ENCODE measurements at places on chromosomes 12 and 14. TPM values are rescaled to one million over a fixed set of nuclear protein-coding genes. Genes with fewer than 3 reads are reported as not detected.

Gene HSPB8
- not detected for total RNA-seq

Gene SLC6A13
- 0.49 TPM for total RNA-seq

Gene MAPK1IP1L
- total RNA-seq = 193 TPM

Gene PFDN5
- total RNA-seq = 506 TPM

Gene NELL2
- 11.9 TPM for total RNA-seq

Gene CLEC12A
- total RNA-seq = not detected

Gene SELPLG
- total RNA-seq = 218 TPM

Gene SLC17A8
- not detected for total RNA-seq

DNA sequence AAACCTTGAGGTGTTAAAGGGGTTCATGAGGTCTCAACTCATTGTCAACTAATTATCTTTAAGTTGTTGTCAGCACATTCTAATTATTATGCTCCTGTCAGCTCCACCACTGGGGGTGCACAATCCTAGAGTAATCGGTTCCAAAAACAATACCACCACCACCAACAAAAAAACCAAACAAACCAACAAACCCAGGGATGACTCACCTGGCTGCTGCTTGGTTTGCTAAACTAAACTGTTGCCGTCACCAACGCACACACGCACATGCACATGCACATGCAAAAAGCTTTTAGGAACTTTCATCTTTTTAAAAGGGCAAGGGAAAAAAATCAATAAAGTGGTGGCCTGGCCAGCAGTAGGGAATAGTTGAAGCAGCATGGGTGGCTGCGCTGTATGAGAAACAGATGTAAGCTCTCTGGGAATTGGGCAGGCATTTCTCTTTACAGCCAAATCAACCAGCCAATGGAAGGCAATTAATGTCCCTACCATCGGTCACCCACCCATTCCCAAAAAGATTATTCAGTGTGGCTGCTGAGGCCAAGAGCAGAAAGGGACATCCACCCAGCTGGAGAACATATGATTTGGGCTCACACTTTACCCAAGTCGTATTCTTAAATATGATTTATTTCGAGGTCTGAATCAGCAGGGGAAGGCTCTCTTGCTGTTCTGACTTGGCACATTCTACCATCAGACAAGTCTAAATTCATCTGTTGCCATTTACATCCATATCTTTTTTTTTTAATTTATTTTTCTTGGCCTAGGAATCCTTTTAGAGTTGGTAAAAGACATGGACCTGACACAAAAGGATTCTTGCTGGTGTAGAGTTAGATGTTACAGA is 20.0 kb downstream of the TMEM30B start:
- DNase-seq = no peak
- no peak overlapping the region for H3K27ac ChIP-seq
- H3K36me3 ChIP-seq = no peaks in the 10 kb centered on the region
- H3K4me3 ChIP-seq = no peak overlapping the region
- H3K4me1 ChIP-seq = no peaks in the 10 kb centered on the region

DNA sequence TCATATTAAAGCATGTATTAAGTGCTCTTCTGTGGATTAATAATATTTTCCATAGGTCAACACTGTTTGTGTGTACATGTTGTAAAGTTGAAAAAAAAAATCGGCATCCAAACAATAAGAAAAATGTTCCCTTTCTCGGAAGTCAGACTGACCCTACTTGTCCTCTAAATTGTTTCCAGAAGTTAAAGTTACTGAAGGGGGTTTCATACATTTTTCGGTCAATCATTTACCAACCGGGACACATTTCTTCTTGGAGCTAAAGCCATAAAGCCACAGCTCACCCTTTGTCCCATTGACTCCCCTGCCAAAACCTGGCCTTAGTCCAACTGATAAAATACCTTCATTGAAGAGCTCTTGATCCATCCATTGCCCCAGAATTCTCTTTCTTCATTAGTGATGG is 230.0 kb downstream of the ANO2 start:
- DNase-seq = no peak
- no peaks in the 10 kb centered on the region for H3K36me3 ChIP-seq
- no peak overlapping the region for H3K4me3 ChIP-seq
- no peak overlapping the region for H3K27ac ChIP-seq
- no peaks in the 10 kb centered on the region for H3K4me1 ChIP-seq
- no peaks in the 10 kb centered on the region for H3K27me3 ChIP-seq

DNA sequence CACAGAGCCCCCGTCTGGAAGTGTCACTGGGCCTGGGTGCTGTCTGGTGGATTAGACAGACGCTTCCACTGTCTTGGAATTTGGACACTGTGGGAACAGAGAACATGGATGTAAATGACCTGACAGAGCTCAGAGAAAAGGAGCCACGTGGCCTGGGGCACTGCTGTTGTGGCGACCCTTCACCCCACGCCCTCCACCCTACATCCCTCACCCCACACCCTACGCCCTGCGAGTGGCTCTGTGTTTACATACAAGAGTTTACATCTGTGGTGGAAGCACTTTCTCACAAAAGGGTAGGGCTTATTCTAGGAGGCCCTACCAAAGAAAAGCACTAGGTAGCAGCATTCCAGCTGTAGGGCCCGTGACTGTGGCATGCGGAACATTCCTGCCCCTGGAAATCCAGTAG is 47.7 kb downstream of the B4GALNT3 start:
- H3K27ac ChIP-seq = no peak overlapping the region
- H3K36me3 ChIP-seq = no peaks in the 10 kb centered on the region
- H3K27me3 ChIP-seq = no peaks in the 10 kb centered on the region
- H3K4me1 ChIP-seq = no peaks in the 10 kb centered on the region
- H3K4me3 ChIP-seq = no peak overlapping the region

- no peaks in the 10 kb centered on the region for H3K36me3 ChIP-seq
- H3K4me3 ChIP-seq = no peak overlapping the region
- no peak for DNase-seq
- H3K4me1 ChIP-seq = no peaks in the 10 kb centered on the region
These were observed 36.8 kb downstream of the SPTSSA start for GRCh38 chr14:34425095-34425851.

- peaks cover 72% of the 10 kb centered on the region for H3K36me3 ChIP-seq
- H3K27me3 ChIP-seq = no peaks in the 10 kb centered on the region
- DNase-seq = no peak
- H3K4me3 ChIP-seq = no peak overlapping the region
- H3K27ac ChIP-seq = no peak overlapping the region
These were observed 14.8 kb downstream of the GDF11 start for GRCh38 chr12:55757701-55758100.

- no peaks in the 10 kb centered on the region for H3K27me3 ChIP-seq
- DNase-seq = no peak
- peak overlapping the region; percentile 71 for H3K4me3 ChIP-seq
- peaks cover 15% of the 10 kb centered on the region for H3K4me1 ChIP-seq
These were observed 908 bp downstream of the ENTPD5 start for GRCh38 chr14:74018174-74018585.

DNA sequence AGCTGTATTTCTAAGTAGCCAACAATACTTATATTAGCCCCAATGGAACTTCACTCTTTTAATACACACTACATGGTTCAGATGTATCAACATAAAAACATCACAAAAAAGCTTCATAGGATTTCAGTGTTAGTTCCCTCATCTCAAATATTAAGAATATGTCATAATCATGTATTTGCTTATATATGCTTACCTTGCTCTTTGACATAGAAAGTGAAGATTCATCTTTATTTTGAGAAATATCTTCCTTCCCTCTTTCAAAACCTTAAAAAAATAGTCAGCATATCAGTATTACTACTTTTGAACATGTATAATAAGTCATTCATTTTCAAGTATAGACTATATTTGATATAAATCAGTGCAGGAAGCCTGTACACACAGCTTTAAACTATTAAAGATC is 62.2 kb upstream of the BBS10 start:
- no peaks in the 10 kb centered on the region for H3K27me3 ChIP-seq
- no peak overlapping the region for H3K4me3 ChIP-seq
- no peak for DNase-seq
- peaks cover 10% of the 10 kb centered on the region for H3K36me3 ChIP-seq
- H3K27ac ChIP-seq = no peak overlapping the region

- peaks cover 5% of the 10 kb centered on the region for H3K27me3 ChIP-seq
- H3K4me1 ChIP-seq = no peaks in the 10 kb centered on the region
- H3K27ac ChIP-seq = no peak overlapping the region
- DNase-seq = no peak
- no peak overlapping the region for H3K4me3 ChIP-seq
These were observed 68.3 kb upstream of the FICD start for GRCh38 chr12:108446766-108447165.

GRCh38 chr12:114668151-114668885 is 15.7 kb downstream of the TBX3 start:
- H3K27me3 ChIP-seq = peaks cover 24% of the 10 kb centered on the region
- H3K27ac ChIP-seq = no peak overlapping the region
- H3K4me3 ChIP-seq = no peak overlapping the region
- no peaks in the 10 kb centered on the region for H3K36me3 ChIP-seq

DNA sequence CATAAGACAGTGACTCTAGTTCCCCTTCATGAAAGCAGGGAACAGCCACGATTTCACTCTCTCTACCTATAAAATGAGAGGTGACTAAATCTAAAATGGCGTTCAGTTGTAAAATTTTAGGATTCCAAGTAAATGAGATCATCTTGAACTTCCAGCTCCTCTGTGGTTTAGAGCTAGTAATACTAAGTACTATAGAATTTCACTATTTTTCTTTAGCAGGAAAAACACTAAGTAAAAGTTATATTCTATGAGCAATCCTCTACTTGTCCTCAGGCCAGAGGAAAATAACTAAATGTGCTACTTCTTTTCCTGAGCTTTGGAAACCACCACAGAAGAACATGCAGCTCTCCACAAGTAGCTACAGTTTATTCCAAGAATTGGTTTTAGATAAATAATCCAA is 55.6 kb downstream of the NIN start:
- H3K27me3 ChIP-seq = no peaks in the 10 kb centered on the region
- H3K4me3 ChIP-seq = no peak overlapping the region
- peaks cover 59% of the 10 kb centered on the region for H3K36me3 ChIP-seq
- H3K4me1 ChIP-seq = peaks cover 8% of the 10 kb centered on the region
- H3K27ac ChIP-seq = no peak overlapping the region

- no peak overlapping the region for H3K4me3 ChIP-seq
- no peak overlapping the region for H3K27ac ChIP-seq
- H3K27me3 ChIP-seq = peaks cover 2% of the 10 kb centered on the region
- no peaks in the 10 kb centered on the region for H3K36me3 ChIP-seq
These were observed 7.2 kb upstream of the PLEKHG7 start for GRCh38 chr12:92695577-92695976.

DNA sequence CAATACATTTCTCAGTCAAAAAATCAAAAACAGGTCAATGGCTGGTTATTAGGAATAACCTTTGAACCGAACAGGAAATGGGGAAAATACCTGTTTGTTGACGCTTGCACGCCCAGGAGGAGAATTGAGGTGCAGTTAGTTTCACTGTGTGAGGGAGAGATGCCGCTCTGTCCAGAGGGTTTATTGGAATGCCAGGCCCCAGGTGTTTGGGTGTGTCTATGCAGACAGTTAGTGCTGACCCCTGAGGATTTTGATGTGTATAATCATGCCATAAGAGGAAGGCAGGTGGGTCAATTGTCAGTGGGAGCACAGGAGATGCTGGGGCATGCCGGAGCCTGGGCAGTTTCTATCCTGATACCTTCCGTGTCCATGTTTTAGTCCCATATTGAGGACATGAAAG is 100.8 kb upstream of the DIO3 start:
- no peak for DNase-seq
- peaks cover 4% of the 10 kb centered on the region for H3K4me1 ChIP-seq
- H3K36me3 ChIP-seq = no peaks in the 10 kb centered on the region
- no peak overlapping the region for H3K27ac ChIP-seq
- peaks cover 13% of the 10 kb centered on the region for H3K27me3 ChIP-seq

- DNase-seq = no peak
- no peaks in the 10 kb centered on the region for H3K27me3 ChIP-seq
- H3K27ac ChIP-seq = no peak overlapping the region
- no peaks in the 10 kb centered on the region for H3K36me3 ChIP-seq
- H3K4me3 ChIP-seq = no peak overlapping the region
These were observed 742.7 kb downstream of the VRK1 start for GRCh38 chr14:97539884-97540283.

DNA sequence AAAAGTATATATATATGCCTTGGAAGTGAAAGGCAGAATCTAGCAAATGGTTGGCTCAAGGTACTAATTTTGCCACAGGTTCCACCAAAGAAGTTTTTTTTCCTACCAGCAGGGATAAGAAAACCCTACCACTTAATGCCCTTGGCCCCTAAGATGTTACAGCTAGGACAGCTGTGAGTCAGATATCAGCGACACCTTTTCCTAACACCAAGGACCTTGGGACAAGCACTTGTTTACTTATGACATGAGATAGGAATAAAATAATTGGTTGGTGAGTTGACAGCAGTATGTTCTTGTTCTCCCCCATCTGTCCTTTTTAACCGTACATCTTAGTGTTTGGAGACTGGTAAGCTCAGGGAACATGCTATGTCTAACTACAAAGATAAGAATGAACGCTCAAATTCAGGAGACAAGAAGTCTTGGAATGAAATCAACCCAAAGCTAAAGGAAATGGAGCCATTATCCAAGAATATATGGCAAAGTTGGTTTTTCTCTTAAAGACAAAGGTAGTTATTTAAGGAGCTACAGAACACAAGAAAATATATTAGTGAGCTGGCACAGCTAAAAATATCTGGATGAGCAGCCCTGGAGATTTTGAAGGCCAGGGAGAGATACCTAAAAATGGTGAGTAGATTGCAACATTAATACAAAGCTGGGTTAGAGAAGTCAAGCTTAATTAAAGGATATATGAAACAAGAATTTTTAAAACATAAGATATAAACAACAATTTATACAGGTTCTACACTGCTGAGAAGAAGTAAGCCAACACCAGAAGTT is 126.8 kb downstream of the TMTC1 start:
- no peaks in the 10 kb centered on the region for H3K36me3 ChIP-seq
- DNase-seq = no peak
- H3K27ac ChIP-seq = no peak overlapping the region
- no peaks in the 10 kb centered on the region for H3K27me3 ChIP-seq
- no peaks in the 10 kb centered on the region for H3K4me1 ChIP-seq
- H3K4me3 ChIP-seq = no peak overlapping the region

- DNase-seq = no peak
- H3K27ac ChIP-seq = no peak overlapping the region
- H3K27me3 ChIP-seq = no peaks in the 10 kb centered on the region
- H3K4me1 ChIP-seq = no peaks in the 10 kb centered on the region
- no peaks in the 10 kb centered on the region for H3K36me3 ChIP-seq
These were observed 75.3 kb upstream of the FAR2 start for GRCh38 chr12:29073631-29074239.

GRCh38 chr14:28931999-28932398 is 165.4 kb downstream of the FOXG1 start:
- no peak overlapping the region for H3K4me3 ChIP-seq
- H3K27me3 ChIP-seq = no peaks in the 10 kb centered on the region
- no peaks in the 10 kb centered on the region for H3K4me1 ChIP-seq
- no peak overlapping the region for H3K27ac ChIP-seq

GRCh38 chr14:72024043-72024407 is 91.8 kb downstream of the RGS6 start:
- no peak overlapping the region for H3K27ac ChIP-seq
- no peak overlapping the region for H3K4me3 ChIP-seq
- peaks cover 16% of the 10 kb centered on the region for H3K27me3 ChIP-seq
- no peaks in the 10 kb centered on the region for H3K36me3 ChIP-seq
